SK-N-SH treated with all-trans-retinoic acid at 6 μM for 48 hours (cell line): ENCODE measurements at places on chromosomes 13 and 19.

- ATAC-seq, result peak; percentile 10; the same call in 2 of the 3 replicates
Measured at GRCh38 chr19:3769494-3769893, 2.5 kb downstream of the RAX2 start.

DNA sequence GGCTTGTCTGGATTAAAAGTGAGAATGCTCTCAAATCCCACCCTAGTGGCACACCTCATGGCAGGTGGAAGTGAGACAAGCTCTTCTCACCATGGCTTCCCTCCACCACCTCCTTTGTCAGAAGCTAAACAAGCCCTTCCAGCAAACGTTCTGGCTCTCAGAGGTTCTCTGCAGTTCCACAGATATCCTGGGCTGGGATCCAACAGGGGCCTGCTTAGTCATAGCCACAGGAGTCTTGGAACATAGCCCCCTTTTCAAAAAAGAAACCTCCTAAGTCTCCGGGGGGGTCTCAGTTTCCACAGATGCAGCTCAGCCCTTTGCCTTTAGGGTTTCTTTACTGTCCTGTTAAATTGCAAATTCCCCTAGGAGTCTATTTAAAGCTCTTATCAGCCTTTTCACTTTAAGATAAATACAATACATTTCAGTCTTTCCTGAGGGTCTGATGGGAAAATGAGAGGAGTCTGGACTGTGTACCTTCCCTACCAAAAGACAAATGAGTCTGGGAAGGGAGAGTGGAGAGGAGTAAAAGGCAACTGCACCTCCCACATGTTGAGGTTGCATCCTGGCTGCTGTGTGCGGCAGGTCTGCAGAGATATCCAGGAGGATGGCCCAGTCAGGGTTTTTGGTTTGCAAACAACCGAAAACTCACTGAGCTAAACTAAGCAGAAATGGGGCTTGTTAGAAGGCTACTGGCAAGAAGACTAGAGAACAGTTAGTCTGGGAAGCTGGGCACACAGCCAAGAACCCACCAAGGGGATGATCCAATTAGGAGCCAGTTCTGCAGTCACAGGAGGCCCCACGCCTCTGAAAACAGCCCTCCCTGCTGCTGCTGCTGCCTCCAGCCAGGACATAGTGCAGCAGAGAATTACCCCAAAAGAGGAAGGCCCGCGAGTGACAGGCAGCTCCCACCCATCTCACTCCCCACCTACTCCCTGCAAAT lies 41.4 kb upstream of the SERP2 start:
- peak; percentile 87 for ATAC-seq

- ATAC-seq, result no peak
Measured at GRCh38 chr13:85141401-85141800, 657.8 kb downstream of the SLITRK6 start.

DNA sequence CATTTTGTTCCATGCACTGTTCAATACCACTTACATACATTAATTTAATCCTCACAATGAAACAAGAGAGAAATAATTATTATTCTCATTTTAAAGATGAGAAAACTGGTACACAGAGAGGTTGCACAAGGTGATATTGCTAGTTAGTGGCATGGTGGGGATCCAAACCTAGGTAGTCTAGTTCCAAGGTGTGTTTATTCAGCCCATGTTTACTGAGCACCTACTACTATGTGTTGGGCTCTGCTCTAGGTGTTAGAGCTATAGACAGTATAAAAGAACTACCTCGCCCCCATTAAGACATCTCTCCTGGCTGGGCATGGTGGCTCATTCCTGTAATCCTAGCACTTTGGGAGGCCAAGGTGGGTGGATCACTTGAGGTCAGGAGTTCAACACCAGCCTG lies 3.2 kb upstream of the PMIS2 start:
- ATAC-seq, result no peak
